ENCODE measurements at places on chromosomes 1 and 21.

GRCh38 chr1:84505493-84506001 lies 639 bp upstream of the SPATA1 start:
- DNase-seq: peak; percentile 46

DNA sequence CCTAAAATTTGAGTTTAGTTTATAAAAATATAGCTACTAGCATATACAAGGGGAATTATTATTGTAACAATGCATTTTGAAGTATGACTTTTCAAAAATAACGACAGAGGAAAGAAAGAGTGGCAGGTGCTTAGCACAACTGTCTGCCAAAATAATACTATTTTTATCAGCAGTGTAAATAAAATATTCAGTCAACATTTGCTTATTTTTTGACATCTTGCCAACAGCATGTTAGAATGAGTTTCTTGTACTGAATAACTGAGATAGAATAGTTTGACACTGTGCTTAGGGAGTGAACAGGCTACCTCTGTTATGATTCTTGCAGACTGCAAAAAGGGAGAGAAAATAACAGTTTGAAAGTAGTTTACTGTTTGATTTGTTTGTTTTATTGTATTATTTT lies 909.8 kb downstream of the BRINP3 start:
- no peak for DNase-seq

- no peak for DNase-seq
Measured at GRCh38 chr1:65247419-65248359, 61.7 kb upstream of the DNAJC6 start.

GRCh38 chr1:12153181-12153785 lies 13.5 kb upstream of the TNFRSF1B start:
- DNase-seq: no peak

- DNase-seq: no peak
Measured at GRCh38 chr21:45335761-45336534, 48.3 kb upstream of the POFUT2 start.

DNA sequence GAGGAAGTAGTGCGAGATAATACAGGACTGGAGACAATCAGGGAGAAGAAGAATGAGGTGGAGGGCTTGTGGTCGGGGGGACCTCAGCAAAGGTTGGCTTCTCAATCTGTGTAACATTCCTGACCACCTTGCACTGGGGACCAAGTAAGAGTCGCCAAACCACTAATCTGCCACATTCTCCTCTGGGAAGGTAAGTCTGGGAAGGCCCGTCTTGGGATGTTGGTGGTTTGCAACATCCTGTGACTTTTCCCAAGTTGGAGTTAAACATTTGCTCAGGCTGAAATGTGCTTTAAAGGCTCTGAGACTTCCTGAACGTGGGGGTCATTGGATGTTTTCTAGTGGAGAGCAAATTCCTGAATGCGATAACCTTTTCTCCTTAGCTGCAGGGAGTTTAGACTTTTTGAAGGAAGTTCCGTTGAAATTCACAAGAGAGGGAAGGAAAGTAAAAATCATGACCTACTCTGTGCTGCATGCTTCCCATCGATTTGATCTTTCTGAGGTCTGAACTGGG lies 325.9 kb downstream of the RPS6KC1 start:
- no peak for DNase-seq

- DNase-seq: no peak
Measured at GRCh38 chr1:155889566-155889965, 21.6 kb downstream of the RIT1 start.

DNA sequence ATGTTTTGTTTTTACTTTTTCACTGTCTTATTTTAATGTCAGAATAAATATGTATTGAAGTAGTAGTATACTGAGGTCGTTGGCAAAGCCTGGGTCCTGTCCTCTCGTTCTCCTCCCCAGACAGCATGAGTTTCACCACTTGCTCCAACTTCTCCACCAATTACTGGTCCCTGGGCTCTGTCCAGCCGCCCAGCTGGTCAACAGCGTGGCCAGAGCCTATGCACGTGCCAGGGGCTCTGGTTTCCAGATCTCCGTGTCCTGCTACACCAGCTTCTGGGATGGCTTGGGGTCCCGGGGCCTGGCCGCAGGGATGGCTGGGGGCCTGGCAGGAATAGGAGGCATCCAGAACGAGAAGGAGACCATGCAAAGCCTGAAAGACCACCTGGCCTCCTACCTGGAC lies 19.3 kb downstream of the PTPN14 start:
- no peak for DNase-seq

GRCh38 chr1:173554089-173554488 lies 48.8 kb downstream of the SLC9C2 start:
- DNase-seq: no peak

GRCh38 chr1:214281720-214282629 lies 1.0 kb downstream of the SMYD2 start:
- no peak for DNase-seq

- DNase-seq: no peak
Measured at GRCh38 chr21:39087238-39088030, 95.8 kb downstream of the PSMG1 start.

- no peak for DNase-seq
Measured at GRCh38 chr1:208951908-208952307, 631.6 kb upstream of the CAMK1G start.

GRCh38 chr1:19429611-19430010 lies 55.7 kb downstream of the CAPZB start:
- no peak for DNase-seq

DNA sequence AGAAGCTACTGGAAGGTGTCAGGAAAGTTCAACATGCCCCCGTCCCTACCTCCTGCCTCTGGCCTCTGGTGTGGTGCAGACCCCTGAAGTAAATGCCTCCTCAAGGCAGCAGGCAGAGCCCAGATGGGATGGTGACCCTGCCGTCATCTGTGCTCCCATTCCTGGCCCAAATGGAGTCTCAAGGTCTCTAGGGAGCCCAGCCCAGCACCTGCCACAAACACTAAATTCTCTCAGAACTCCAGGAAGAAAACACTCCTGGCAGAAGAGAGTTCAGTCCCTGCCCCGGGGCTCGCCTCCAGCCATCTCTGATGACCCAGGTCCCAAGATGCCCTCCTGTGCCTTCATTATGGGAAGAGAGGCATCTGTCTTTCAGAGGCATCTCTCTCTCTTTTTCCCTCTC lies 261.6 kb upstream of the TMEM51 start:
- no peak for DNase-seq

GRCh38 chr1:84702143-84702542 lies 11.9 kb upstream of the SSX2IP start:
- no peak for DNase-seq

DNA sequence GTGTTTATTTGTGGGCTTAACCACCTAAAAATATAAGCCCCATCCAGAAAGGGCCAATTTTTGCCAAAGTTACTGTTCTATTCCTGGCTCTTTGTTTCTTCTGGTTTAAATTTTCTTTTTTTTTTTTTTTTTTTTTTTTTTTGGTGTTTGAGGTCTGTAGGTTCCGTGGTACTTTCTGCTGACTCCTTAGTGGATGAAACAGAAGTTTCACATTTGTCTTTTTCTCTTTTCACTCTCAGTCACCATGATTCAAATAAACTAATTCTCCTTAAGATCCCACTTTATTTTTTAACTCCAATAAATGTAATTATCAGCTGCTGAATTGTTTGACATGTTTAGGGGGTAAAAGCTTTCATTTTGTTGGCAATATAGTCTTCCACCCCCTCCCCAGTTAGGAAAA lies 322.3 kb downstream of the CHRM3 start:
- no peak for DNase-seq

- DNase-seq: no peak
Measured at GRCh38 chr1:228446852-228447251, 30.2 kb upstream of the TRIM17 start.
